ENCODE measurements at places on chromosomes 12 and 14.

DNA sequence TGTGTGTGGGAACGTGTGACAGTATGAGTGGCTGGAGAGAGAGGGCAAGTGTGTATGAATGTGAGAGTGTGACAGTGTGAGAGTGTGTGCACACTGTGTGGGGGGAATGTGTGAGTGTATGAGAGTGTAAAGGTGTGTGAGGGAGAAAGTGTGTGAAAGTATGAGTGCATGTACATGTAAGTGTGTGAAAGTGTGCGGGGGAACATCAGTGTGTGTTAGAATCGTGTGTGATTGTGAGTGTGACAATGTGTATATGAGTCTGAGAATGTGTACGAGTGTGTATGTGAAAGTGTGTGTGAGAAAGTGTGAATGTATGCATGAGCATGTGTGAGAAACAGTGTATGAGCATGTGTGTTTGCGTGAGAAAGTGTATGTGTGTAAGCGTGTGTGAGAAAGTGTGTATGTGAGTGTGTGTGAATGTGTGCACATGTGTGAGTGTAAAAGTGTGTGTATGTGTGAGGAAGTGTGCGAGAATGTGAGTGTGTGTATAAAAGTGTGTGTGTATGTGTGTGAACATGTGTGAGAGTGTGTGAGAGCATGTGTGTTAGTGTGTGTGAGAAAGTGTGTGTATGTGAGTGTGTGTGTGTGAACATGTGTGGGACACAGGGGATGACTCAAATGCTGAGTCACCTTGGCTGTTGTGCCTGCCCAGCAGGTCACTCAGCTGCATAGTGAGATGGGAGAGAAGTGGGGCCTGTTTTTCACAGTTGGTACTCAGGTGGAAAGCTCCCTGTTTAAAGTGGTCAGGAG lies 220.5 kb upstream of the TBX3 start:
- no peak for DNase-seq

DNA sequence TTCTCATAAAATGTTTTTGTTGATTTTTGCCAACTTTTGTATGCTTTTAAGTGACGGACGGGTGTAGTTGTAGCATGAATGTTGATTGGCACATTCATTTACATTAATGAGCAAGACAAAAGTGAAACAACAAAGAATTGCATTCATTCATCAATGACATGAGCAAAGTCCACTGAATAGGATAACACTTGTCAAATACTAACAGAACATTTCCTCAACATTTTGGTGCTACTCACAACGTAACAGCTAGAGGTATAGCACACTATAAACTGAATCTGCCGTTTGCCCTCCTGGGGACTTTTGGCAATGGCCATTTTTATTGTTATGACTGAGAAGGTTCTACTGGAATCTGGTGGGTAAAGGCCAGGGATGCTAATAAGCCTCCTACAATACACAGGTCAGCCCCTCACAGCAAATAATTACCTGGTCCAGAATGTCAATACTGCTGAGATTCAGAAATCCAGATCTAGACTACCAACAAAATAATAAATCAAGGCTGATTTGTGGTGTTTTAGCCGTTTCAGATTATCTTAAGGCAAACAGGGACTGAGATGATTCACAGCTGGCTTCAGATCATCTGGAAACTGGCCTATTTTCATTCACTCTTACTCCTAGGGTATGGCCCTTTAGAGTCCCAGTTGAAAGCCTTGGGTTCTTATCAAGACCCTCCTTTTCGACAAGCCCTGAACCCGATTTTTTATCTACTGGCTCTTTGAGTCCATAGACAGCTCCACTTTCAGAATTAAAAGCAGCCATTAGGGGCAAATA lies 22.5 kb upstream of the CDKN3 start:
- no peak for DNase-seq

DNA sequence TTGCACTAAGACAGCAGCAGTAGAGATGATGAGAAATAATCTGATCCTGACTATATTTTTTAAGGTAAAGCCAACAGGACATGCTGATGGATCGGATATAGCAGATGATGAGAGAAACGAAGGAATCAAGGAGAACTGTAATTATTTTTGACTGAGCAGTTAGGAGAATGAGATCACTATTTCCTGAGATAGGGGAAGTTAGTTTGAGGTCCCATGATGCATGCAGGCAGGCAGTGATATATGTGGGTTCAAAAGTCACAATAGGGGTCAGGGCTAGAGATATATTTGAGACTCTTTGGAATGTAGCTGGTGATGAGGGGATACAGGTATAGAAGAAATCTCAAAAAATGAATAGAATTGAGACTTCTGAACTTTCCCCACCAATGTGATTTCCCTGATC lies 107.6 kb downstream of the GTF2A1 start:
- no peak for DNase-seq

GRCh38 chr12:46659824-46660223 lies 166.0 kb downstream of the SLC38A4 start:
- no peak for DNase-seq

DNA sequence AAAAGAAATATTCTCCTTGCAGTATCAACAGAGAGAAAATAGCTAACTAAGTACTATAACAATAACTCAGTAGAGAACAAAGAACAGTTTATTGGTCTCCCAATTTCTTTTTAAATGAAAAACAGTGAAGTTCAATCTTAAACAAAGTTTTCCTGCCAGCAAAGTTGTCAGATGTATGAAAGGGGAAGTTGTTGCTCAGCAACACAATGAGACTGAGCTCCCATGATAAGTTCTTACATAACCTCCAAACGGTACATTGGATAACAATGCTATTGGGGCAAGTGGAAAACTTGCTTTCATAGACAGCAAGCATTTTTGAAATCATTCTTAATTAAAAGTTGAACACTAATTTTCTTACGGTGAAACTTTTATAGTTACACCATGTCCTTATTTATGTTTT lies 94.9 kb downstream of the ALG10B start:
- no peak for DNase-seq

DNA sequence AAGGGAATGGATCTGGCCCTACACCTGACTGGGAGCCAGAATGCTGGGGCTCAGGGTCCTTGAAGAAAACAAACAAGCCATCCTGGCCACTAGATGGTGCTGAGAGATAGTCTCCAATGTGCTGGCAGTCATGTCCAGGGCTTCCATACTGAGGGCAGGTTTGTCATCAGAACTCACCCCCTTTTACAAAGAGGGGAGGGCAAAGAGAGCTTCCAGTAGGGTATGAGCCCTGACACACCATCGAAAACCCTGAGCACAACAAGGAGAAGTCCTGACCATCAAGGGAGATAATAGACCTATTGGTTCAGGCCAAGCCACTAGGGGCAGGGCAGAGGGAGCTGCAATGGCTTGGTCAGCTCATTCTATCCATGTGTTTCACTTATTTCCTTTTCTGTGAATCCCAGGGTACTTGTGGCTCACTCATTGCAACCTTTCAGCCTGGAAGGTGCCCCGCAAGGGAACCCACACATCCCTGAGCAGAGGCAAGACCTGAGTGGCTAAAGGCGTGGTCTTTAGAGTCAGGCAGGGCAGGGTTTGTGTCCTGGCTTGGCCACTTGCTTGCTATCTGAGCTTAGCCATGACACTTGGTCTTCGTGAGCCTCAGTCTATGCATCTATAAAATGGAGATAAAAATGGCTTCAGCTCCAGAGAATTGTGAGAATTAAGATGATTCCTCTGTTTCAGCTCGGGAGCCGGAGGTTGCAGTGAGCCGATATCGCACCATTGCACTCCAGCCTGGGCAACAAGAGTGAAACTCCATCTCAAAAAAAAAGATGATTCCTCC lies 6.2 kb upstream of the PLEKHH1 start:
- DNase-seq = peak; percentile 45

Measured in NCI-H524 treated with DMSO at 0.1 percent for 48 hours (cell line).